GM12878 (cell line): ENCODE measurements at places on chromosomes 4 and X. TPM values are rescaled to one million over a fixed set of nuclear protein-coding genes. Genes with fewer than 3 reads are reported as not detected.

GRCh38 chr4:48667148-48667547, 112.9 kb downstream of the FRYL start:
- no peak for DNase-seq

GRCh38 chrX:23736030-23736429, 7.0 kb downstream of the ACOT9 start:
- DNase-seq, result no peak

Gene DNAAF6
- not detected in 2 replicates for total RNA-seq

DNA sequence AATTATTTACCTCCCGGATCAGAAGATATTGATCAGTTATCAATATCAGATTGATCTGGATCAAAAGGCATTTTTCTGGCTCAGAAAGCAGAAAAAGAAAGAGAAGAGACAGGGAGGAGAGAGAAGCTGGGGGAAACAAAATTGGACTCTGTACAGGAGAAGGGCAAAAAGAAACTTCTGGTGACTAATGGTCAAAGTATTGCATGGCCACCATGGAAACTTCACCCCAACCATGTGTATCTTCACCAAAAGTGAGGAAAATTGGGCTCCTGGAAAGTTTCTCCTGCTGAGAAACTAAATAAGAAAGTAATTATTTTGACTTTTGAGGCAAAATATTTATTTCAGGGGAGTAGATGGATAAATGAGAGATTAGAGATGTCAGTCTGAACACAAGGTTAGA, 33.9 kb downstream of the RNF150 start:
- DNase-seq, result no peak

DNA sequence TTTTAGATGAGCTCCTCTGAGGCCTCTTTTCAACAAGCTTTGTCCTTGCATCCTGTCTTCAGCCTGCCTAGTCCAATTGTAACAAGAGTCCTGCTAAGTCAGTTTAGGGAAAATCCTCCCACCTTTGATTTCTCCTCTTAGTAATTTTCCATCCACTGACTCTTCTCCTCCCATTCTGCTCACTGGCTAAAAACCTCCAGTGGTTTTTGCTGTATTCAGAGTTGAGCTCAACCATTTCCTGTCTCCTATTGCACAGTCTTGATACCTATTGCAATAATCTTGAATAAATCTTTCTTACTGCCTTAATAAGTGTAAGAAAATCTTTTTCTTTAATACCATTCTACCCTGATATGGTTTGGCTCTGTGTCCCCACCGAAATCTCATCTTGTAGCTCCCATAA, 117.8 kb upstream of the ENPP6 start:
- no peak for DNase-seq

DNA sequence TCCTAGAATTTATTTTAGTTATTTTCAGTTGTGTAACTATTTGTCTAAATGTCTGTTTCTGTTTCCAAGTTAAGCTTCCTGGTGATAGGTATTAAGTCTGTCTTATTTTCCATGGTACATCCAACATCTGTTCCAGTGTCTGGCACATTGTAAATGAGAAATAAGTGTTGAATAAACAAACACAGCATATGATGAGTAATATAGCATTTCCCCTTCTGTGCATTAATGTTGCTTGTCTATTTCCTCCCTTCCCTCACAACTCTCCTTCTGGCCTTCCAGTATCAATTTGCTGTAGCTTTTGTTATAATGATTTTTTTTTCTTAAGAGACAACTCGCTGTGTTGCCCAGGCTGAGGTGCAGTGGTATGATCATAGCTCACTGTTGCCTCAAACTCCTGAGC, 36.1 kb downstream of the COPS4 start:
- DNase-seq, result no peak

- DNase-seq, result no peak
These were observed 296.1 kb downstream of the EVC2 start for GRCh38 chr4:5412296-5412695.

- no peak for DNase-seq
These were observed 12.7 kb downstream of the IL1RAPL1 start for GRCh38 chrX:28599957-28600356.

- DNase-seq, result no peak
These were observed 403.0 kb upstream of the HS3ST1 start for GRCh38 chr4:11831739-11832138.

Gene APOOL
- total RNA-seq, result 13.6 and 14.7 TPM in 2 replicates

Gene SLC10A6
- not detected in 2 replicates for total RNA-seq

GRCh38 chr4:177016541-177017141, 223.9 kb upstream of the VEGFC start:
- no peak for DNase-seq

Gene GPR173
- total RNA-seq, result 0.10 and 0.11 TPM in 2 replicates

GRCh38 chrX:11867610-11868345, 109.7 kb downstream of the MSL3 start:
- no peak for DNase-seq

GRCh38 chrX:123884809-123885408, 25.1 kb downstream of the XIAP start:
- DNase-seq, result no peak

Gene MGARP
- total RNA-seq, result not detected in 2 replicates

DNA sequence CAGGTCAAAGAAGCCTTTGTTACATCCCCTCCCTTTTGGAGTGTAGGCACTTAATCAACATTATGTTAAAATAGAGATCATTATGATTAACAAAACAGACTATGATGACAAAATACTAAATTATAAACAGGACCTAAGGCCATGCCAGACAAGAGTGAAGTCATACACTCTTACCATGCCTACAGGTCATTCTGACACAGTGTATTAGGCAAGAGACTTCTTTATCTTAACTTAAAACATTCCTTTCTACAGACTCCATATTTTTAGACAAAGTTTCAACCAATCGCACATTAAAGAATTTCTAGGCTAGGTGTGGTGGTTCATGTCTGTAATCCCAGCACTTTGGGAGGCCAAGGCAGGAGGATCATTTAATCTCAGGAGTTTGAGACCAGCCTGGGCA, 128.6 kb upstream of the SLC34A2 start:
- DNase-seq, result no peak

GRCh38 chrX:124938715-124939114, 381.0 kb upstream of the TEX13C start:
- no peak for DNase-seq

GRCh38 chr4:153514688-153515426, 48.7 kb downstream of the TMEM131L start:
- DNase-seq, result no peak

Gene ABCB7
- 30.1 and 32.9 TPM in 2 replicates for total RNA-seq

Gene CFAP99
- total RNA-seq, result not detected in 2 replicates

GRCh38 chr4:14368391-14368790, 633.9 kb upstream of the CPEB2 start:
- DNase-seq, result no peak

Gene NCAPG
- 46.1 and 53.3 TPM in 2 replicates for total RNA-seq

DNA sequence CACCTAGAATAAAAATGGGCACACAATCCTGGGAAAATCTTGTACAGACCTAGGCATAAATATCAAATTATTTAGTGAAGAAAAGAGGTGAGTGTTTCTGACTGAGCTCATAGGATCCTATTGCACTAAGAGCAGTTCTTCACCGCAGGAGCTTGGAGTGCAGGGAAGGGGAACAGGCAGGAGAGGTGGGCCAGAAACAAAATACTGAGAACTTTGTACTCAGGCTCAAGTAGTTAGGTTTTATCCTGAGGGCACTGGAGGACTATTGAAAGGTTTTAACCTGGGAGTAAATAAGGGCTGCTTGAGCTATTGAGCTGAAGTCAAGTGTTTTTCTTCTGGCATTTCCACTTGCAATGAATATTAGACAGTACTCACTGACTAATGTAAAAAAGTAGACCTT, 12.2 kb downstream of the EPHA5 start:
- no peak for DNase-seq

- DNase-seq, result no peak
These were observed 308.5 kb downstream of the ARHGAP24 start for GRCh38 chr4:85783483-85783882.

Gene TMPRSS11D
- total RNA-seq, result not detected in 2 replicates

DNA sequence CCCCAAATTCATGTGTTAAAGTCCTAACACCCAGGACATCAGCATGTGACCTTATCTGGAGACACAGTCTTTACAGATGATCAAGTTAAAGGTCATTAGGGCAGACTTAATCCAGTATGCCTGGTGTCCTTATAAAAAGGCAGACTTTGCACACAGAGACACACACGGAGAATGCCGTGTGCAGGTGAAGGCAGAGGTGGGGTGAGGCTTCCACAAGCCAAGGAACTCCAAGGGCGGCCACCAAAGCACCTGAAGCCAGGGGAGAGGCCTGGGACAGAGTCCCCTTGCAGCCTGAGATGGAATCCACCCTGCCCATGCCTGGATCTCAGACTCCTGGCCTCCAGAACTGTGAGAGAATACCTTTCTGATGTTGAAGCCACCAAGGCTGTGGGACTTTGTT, 26.1 kb upstream of the SORCS2 start:
- no peak for DNase-seq
